Endodermal cell (in vitro differentiated cells): ENCODE measurements at places on chromosomes 2 and 18.

GRCh38 chr2:119311831-119312230 is 54.8 kb downstream of the C2orf76 start:
- no peak overlapping the region for H3K4me3 ChIP-seq
- H3K27me3 ChIP-seq = no peaks in the 10 kb centered on the region
- no peak for DNase-seq
- no peaks in the 10 kb centered on the region for H3K4me1 ChIP-seq
- no peak overlapping the region for H3K27ac ChIP-seq

DNA sequence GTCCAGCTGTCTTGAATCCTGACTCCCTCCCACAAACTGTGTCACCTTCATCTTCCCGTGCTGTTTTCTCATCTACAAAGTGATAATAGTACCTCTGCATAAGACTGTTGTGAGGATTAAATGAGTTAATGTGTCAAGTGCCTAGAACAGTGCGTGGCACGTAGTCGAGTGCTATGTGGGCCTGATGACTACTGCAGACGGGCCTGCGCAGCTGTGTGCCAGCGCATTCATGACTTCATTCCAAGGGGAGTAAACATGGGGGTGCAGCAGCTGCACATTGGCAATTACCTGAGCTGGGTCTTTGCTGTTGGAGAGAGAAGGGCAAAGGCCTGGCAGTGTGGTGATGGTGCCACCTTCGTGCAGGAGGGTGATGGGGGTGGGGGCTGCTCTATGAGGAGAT is 5.0 kb downstream of the TEX44 start:
- H3K4me1 ChIP-seq = peaks cover 5% of the 10 kb centered on the region
- no peak for DNase-seq
- no peak overlapping the region for H3K4me3 ChIP-seq
- H3K27me3 ChIP-seq = no peaks in the 10 kb centered on the region

GRCh38 chr18:63878343-63878742 is 9.2 kb upstream of the SERPINB2 start:
- H3K4me3 ChIP-seq = no peak overlapping the region
- DNase-seq = no peak
- H3K4me1 ChIP-seq = no peaks in the 10 kb centered on the region

GRCh38 chr2:113894156-113894743 is 4.4 kb downstream of the ACTR3 start:
- no peak overlapping the region for H3K27ac ChIP-seq
- H3K36me3 ChIP-seq = peaks cover 29% of the 10 kb centered on the region
- H3K4me1 ChIP-seq = peaks cover 4% of the 10 kb centered on the region
- peak overlapping the region; percentile 70 for H3K4me3 ChIP-seq
- no peaks in the 10 kb centered on the region for H3K27me3 ChIP-seq

GRCh38 chr2:138202762-138203161 is 238.5 kb downstream of the HNMT start:
- no peak overlapping the region for H3K4me3 ChIP-seq
- no peak for DNase-seq
- H3K27me3 ChIP-seq = no peaks in the 10 kb centered on the region
- H3K27ac ChIP-seq = no peak overlapping the region

GRCh38 chr2:60992985-60993392 is 24.5 kb upstream of the PEX13 start:
- no peaks in the 10 kb centered on the region for H3K4me1 ChIP-seq
- H3K36me3 ChIP-seq = no peaks in the 10 kb centered on the region
- no peaks in the 10 kb centered on the region for H3K27me3 ChIP-seq
- DNase-seq = no peak
- no peak overlapping the region for H3K4me3 ChIP-seq

GRCh38 chr2:196105951-196106350 is 37.3 kb upstream of the DNAH7 start:
- no peak overlapping the region for H3K4me3 ChIP-seq
- no peaks in the 10 kb centered on the region for H3K27me3 ChIP-seq
- H3K27ac ChIP-seq = no peak overlapping the region

DNA sequence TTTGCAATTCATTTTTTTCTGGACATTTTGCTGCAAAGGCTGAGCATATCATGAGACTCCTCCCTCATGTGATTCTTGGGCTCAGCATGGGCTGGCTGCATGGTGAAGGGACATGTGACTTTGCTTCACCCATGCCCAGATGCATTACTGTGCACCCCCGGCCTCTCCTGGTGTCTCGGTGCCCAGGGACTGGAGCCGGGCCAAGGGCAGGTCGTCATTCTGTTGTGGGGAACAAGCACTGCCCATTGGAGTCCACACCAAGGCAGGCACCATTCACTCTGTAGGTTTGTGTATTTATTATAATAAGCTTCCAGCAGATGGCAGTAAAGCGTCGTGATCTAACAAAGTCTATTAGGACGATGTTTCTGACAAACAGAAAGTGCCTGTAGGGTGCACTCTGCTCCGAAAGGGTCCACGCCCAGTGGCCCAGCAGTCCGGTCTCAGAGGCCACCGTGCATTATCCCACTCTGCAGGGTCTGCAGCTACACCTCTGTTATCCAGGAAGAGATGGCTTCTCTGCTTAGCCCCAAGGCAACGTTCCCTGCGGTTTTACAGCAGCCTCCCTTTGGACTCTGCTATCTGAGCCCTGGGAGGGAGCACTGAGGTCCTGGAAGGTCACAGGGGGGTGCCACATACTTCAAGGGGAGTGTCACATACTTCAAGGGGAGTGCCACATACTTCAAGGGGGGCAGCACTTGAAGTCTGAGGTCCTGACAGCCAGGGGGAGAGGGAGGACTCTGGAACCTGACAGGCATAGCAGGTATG is 219.6 kb downstream of the TSN start:
- DNase-seq = peak; percentile 88
- no peak overlapping the region for H3K27ac ChIP-seq
- H3K4me3 ChIP-seq = no peak overlapping the region
- H3K4me1 ChIP-seq = no peaks in the 10 kb centered on the region

- no peak overlapping the region for H3K27ac ChIP-seq
- no peaks in the 10 kb centered on the region for H3K27me3 ChIP-seq
- peaks cover 4% of the 10 kb centered on the region for H3K36me3 ChIP-seq
- H3K4me1 ChIP-seq = peaks cover under 1% of the 10 kb centered on the region
- no peak overlapping the region for H3K4me3 ChIP-seq
Observed at GRCh38 chr2:224520064-224520463, 65.1 kb downstream of the CUL3 start.

DNA sequence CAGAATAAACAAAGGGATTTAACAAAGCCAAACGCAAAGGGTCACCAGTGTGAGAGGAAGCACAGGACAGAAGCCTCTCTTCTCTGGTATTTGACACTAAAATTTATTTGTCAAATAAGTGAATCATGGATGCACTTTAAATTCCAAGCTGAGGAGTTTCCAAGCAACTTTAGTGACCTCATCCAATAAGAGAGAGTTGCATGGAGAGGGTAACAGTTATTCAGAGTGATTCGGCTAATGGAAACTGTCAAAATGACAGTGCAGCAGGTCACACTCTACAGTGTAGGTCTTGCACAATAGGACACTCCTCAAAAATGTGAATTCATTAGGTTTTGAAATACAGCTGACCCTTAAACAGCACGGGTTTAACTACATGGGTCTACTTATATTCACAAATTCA is 103.9 kb upstream of the ACVR1C start:
- no peaks in the 10 kb centered on the region for H3K4me1 ChIP-seq
- DNase-seq = no peak
- H3K4me3 ChIP-seq = no peak overlapping the region
- peaks cover 48% of the 10 kb centered on the region for H3K36me3 ChIP-seq
- H3K27ac ChIP-seq = no peak overlapping the region

GRCh38 chr2:143481237-143481623 is 352.0 kb downstream of the ARHGAP15 start:
- H3K27me3 ChIP-seq = no peaks in the 10 kb centered on the region
- no peak overlapping the region for H3K27ac ChIP-seq
- no peak for DNase-seq
- peaks cover 7% of the 10 kb centered on the region for H3K4me1 ChIP-seq
- no peak overlapping the region for H3K4me3 ChIP-seq

GRCh38 chr2:200359552-200359951 is 53.1 kb downstream of the SPATS2L start:
- no peak for DNase-seq
- H3K27ac ChIP-seq = no peak overlapping the region
- H3K4me3 ChIP-seq = no peak overlapping the region
- no peaks in the 10 kb centered on the region for H3K36me3 ChIP-seq

DNA sequence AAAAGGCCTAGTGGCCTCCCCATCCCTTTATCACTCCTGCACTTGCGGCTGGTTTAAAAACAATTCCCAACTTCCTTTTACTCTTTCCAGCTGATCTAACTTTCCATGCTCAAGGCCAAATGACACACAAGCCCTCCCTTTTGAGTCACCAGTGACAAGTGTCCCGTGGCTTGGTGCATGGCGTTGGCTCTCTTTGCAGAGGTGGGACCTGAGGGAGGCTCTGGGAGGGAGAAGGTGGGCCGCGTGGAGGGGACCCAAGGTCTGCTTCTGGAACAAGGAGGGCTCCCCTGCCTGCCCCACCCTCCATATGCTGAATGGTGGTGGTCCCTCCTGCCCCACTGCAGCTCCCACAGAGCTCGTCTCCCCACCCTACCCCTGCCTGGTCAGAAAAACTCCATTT is 30.8 kb upstream of the HPCAL1 start:
- no peaks in the 10 kb centered on the region for H3K27me3 ChIP-seq
- no peak overlapping the region for H3K4me3 ChIP-seq
- no peak overlapping the region for H3K27ac ChIP-seq
- DNase-seq = peak; percentile 24

GRCh38 chr18:62060820-62061219 is 126.0 kb downstream of the PIGN start:
- no peak overlapping the region for H3K27ac ChIP-seq
- no peaks in the 10 kb centered on the region for H3K4me1 ChIP-seq
- H3K27me3 ChIP-seq = no peaks in the 10 kb centered on the region
- H3K36me3 ChIP-seq = peaks cover 10% of the 10 kb centered on the region

- peak overlapping the region; percentile 68 for H3K4me3 ChIP-seq
- no peaks in the 10 kb centered on the region for H3K4me1 ChIP-seq
- H3K27ac ChIP-seq = no peak overlapping the region
- peak; percentile 82 for DNase-seq
- H3K27me3 ChIP-seq = peaks cover 96% of the 10 kb centered on the region
- no peaks in the 10 kb centered on the region for H3K36me3 ChIP-seq
Observed at GRCh38 chr2:56184500-56185011, 766 bp downstream of the CCDC85A start.

GRCh38 chr2:70513738-70514137 is 39.9 kb downstream of the TGFA start:
- no peaks in the 10 kb centered on the region for H3K36me3 ChIP-seq
- H3K27me3 ChIP-seq = no peaks in the 10 kb centered on the region
- H3K27ac ChIP-seq = no peak overlapping the region
- H3K4me3 ChIP-seq = no peak overlapping the region

GRCh38 chr2:69175790-69176715 is 163.1 kb downstream of the ANTXR1 start:
- no peak overlapping the region for H3K27ac ChIP-seq
- no peaks in the 10 kb centered on the region for H3K36me3 ChIP-seq
- no peaks in the 10 kb centered on the region for H3K27me3 ChIP-seq
- DNase-seq = no peak
- H3K4me1 ChIP-seq = peaks cover 7% of the 10 kb centered on the region
- H3K4me3 ChIP-seq = no peak overlapping the region

GRCh38 chr2:207505728-207506127 is 24.0 kb upstream of the CREB1 start:
- no peak overlapping the region for H3K4me3 ChIP-seq
- DNase-seq = no peak
- no peaks in the 10 kb centered on the region for H3K36me3 ChIP-seq

DNA sequence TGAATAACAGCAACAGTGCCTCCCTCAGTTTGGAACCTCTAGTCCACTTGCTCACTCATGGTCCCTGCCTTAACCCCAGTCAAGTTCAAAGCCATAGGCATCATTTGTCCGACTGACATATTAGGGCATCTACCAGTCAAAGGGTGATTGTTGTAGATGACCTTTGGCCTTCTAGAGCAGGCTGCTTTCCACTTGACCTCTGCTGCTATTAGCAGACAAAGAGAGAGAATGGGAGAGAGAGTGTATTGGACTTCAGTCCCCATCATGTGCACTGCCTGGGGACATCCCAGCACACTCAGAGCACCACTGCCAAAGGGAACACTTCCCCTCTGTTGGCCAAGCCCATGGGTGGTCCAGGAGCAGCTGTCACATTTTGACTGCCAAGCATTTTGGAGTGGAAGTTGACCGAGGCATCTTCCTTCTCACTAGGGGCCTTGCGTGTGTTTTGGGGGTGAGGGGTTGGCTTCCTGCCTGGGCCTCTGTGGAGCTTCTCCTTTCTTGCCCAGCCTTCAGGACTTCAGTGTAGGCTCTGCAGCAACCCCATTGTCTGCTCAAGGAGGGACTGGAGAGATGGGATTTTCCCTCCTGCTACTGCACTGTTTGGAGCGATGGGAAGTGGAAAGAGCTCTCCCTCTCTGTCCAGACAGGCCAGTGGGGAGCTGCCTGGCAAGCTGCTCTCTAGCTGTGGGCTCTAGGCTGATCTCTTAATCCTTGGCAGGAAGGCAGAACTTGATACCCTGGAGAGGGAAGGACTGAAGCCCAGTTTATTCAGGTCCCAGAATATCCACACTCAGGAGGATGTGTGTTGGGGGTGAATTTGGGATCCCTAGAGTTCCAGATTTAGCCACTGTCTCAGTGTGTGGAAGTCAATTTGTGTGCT is 68.1 kb downstream of the TMEM247 start:
- DNase-seq = peak; percentile 20
- H3K27me3 ChIP-seq = peaks cover 7% of the 10 kb centered on the region
- H3K27ac ChIP-seq = no peak overlapping the region
- no peak overlapping the region for H3K4me3 ChIP-seq
- peaks cover 18% of the 10 kb centered on the region for H3K4me1 ChIP-seq
- no peaks in the 10 kb centered on the region for H3K36me3 ChIP-seq

DNA sequence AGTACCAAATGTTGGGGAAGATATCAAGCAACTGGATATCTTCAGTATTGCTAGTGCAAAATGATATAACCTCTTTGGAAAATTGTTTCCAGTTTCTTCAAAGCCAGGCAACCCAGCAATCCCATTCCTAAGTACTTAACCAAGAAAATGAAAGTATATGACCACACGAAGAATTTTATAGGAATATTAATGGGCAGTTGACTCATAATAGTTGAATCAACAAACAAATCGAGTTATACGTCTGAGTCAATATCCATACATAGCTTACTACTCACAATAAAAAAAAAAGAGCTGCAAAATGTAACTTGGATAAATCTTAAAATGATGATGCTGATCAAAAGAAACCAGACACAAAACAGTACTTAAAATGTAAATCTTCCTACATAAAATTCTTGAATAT is 810.4 kb downstream of the METTL4 start:
- no peaks in the 10 kb centered on the region for H3K4me1 ChIP-seq
- no peak overlapping the region for H3K27ac ChIP-seq

DNA sequence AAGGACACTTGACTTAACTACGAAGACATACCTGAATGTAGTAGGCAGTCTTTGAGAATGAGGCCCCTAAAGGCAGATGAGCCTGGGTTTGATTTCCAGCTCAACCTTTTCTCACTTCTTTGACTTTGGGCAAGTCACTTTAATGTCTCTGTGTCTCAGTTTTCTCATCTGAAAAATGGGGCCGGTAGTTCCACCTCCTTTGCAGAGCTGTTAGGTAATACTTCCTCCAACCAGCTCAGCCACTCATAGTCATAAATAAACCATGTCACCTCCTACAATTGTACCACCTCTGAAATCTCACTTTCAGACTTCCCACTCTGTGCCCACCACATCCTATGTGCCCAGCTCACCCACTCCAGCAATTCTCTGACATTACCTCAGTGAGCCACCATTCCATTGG is 10.4 kb downstream of the ARHGAP25 start:
- no peak for DNase-seq
- no peaks in the 10 kb centered on the region for H3K36me3 ChIP-seq
- no peak overlapping the region for H3K27ac ChIP-seq
- H3K4me1 ChIP-seq = no peaks in the 10 kb centered on the region
- no peak overlapping the region for H3K4me3 ChIP-seq

- peak overlapping the region; percentile 44 for H3K27ac ChIP-seq
- no peak overlapping the region for H3K4me3 ChIP-seq
- H3K27me3 ChIP-seq = no peaks in the 10 kb centered on the region
- peak; percentile 35 for DNase-seq
- H3K36me3 ChIP-seq = peaks cover 80% of the 10 kb centered on the region
Observed at GRCh38 chr18:58894930-58895329, 30.3 kb downstream of the ZNF532 start.
